ENCODE measurements at places on chromosomes 11 and 22.

GRCh38 chr11:83054904-83055380 is 16.8 kb downstream of the RAB30 start:
- no peak for DNase-seq

- no peak for DNase-seq
Observed at GRCh38 chr11:94673951-94674491, 94.1 kb upstream of the AMOTL1 start.

GRCh38 chr11:86785576-86785975 is 14.8 kb upstream of the PRSS23 start:
- no peak for DNase-seq

DNA sequence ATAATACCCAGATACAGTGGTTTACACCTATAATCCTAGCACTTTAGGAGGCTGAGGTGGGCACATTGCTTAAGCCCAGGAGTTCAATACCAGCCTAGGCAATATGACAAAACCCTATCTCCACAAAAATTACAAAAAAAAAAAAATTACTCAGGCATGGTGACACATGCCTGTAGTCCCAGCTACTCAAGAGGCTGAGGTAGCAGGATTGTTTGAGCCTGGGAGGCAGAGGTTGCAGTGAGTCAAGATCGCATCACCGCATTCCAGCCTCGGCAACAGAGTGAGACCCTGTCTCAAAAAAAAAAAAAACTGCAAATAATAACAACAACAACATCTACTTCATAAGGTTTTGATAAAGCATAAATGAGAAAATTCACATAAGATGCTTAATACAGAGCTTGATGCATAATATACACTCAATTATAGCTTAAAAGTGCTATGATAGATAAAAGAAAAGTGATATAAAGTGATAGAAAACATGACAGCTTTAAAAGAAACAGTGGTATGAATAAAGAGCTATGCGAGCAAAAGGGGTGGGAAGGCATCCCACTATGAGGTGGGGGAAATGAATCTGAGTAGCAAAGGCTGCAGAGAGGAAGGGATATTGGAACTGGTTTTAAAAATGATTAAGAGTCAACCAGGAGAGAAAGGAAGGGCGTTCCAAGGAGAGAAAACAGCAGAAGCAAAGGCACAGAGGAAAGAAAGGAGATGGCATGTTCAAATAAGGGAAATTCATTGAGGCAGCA is 197.6 kb downstream of the KIF18A start:
- no peak for DNase-seq

DNA sequence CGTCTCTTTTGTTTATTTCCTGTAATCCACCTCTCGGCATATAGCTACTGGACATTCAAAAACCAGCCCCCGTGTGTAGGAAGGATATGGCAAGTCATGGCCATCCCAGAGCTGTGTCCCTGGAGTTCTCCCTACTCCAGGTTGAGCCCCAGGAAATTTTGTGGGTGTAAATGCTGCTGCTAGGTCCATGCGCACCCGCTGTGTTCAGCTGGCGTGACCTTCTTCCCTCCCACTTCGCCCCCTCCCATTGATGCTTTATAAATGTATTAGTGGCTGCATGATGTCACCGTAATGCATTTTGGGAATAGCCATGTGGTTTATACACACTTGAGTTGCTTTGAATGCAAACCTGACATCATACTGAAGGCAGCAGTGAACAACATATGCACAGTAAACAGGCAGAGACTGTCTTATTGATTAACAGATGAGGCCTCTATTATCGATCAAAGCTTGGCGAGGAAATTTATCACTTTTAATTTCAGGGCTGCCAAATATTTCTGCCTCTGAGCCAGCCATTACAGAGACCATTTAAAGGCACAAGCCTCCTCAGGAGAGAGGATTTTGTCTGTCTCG is 113.6 kb upstream of the NNMT start:
- DNase-seq, result no peak

DNA sequence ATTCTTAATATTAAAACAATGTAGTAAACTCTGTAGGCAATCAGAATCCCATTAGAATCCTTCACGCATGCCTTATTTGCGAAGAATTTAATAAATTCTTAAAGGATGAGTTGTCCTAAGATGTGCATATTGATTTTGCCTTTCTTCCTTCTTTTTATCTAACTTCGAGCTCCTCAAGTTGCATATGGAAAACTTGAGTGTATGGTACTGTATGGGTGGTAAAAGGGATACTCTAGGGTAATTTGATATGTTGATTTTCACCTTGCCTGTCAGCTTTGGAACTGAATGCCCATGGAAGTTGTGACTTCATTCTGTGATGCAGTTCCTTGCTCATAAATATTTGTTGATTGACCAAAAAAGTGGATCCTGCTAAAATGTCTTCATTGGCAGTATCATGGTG is 193.8 kb downstream of the DDX10 start:
- no peak for DNase-seq

- no peak for DNase-seq
Observed at GRCh38 chr11:101553891-101554292, 29.9 kb downstream of the TRPC6 start.

DNA sequence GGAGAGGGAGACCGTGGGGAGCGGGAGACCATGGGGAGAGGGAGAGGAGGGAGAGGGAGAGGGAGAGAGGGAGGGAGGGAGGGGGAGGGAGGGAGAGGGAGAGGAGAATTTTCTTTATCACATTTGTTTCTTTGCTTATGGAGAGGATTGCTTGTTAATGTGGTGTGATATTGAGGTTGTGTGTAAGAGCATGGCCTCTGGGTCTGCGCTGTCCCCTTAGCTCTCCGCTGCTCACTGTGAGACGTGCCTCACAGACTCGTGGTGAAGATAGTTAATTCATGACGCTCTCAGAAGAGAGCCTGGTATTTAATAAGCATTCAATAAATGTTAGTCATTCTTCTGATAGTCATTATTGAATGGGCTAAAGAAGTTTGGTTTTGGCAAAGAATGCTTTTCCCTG is 26.2 kb downstream of the PPFIA1 start:
- no peak for DNase-seq

DNA sequence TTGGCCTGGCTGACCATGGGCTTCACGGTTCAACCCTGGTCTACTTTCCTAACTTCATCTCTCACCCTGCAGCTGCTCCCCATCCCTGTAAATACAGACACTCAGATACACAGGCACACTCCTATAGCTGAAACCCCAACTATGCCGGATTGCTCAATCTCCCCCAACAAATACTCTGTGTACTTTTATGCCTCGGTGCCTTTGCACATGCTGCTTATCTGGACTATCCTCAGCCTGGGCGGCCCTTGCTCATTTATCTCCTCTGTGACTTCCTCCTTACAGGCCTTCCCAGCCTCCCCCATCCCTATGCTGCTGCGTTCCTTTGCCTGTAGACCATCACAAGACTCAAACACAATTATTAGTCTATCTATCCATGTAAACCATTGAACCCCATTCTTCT is 76.6 kb downstream of the PKNOX2 start:
- no peak for DNase-seq

DNA sequence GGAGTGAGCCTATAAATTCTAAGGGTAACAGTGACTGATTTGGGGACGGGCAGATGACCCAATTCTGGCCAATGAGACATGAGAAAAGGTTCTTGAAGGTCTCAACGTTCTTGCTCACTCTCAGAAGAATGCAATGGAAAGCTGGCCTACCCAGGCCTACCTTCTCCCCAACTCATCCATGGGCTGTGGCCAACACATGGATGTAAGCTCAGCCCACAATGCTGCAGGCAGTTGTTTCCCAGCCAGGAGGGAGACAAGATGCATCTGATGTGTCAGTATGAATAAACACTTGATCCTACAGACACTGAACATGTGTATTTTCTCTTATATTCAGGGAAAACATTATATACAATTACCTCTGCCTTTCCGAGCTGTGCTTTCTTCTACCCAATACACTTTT is 24.4 kb downstream of the PI4KA start:
- DNase-seq, result no peak

All from NK-92 treated with Interleukin-12 subunit alpha and Interleukin-12 subunit beta, amount 100 ng/mL, for 24 hours (cell line).